ENCODE measurements at places on chromosomes 7 and 10.
A peak's percentile ranks its signal among the peaks of the same experiment; 100 is the strongest.

- no peak for DNase-seq
Measured at GRCh38 chr7:159078193-159078910, 66.3 kb downstream of the VIPR2 start.

- DNase-seq, result no peak
Measured at GRCh38 chr10:22824520-22824919, 103.3 kb upstream of the ARMC3 start.

GRCh38 chr7:151241755-151242096 lies 6.8 kb downstream of the SMARCD3 start:
- DNase-seq, result no peak

- no peak for DNase-seq
Measured at GRCh38 chr7:19899529-19899928, 126.1 kb upstream of the TMEM196 start.

GRCh38 chr7:44287488-44288380 lies 37.7 kb downstream of the CAMK2B start:
- DNase-seq, result no peak

DNA sequence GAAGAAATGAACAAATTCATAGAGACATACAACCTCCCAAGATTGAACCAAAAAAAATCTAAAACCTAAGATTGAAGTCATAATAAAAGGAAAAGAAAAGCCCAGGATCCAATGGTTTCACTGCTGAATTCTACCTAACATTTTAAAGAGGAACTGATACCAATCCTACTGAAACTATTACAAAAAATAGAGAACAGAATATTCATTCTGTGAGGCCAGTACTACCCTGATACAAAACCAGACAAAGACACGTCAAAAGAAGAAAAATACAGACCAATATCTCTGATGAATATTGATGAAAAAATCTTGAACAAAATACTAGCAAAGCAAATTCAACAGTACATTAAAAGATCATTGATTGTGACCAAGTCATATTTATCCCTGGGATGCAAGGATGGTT lies 128.5 kb upstream of the STEAP1 start:
- DNase-seq, result no peak

DNA sequence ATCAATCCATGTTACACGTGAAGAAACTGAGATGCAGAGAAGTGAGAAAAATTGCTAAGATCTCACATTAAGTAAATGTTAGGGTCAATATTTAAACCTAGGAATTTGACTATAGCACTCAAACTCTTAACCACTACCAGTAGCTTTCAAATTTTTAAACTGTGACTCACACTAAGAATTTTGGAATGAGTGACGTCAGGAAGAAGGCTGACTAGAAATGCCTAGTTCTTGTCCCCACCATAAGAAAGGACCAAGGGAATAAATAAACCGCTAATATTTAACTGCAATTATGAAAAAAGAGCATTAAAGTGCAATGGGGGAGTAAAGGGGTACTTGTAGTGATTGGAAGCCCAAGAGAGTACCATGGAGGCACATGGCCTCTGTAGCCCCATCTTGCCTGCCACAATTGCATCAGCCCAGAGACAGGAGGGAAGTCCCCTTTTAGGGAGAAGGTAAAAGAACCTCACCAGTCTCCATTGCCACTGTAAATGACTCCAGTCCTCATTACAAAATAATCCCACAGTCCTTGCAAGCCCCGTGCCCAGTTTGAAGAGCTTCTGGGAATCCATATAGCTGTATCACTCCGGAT lies 3.5 kb upstream of the AKR1B1 start:
- DNase-seq, result no peak

DNA sequence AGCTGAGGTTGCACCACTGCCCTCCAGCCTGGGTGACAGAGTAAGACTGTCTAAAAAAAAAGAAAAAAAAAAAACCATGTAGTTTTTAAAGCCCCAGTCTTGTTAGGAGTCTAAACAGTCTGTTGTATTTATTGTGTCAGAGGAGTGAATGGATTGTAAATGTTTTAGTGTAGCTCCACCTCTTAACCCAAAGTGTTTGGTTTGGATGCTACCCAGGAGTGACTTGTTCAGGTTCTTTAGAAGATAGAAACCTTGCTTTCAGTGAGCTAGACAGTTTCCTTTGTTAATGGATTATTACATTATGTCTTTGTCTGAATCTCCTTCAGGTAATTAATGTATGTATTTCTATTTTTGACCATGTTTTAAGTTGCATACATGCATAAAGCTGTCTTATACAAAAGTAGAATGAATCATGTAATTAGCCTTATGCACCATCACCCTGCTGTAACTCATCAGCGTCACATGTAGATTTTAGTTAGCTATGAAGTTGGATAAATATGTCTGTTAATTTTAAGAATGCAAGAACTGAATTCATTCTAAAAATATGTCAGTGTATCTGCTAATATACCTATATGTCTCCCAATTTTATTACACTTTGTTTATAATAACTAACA lies 97.7 kb downstream of the TAF3 start:
- no peak for DNase-seq

GRCh38 chr10:72086466-72087391 lies 1.6 kb downstream of the SPOCK2 start:
- peak; percentile 72 for DNase-seq

DNA sequence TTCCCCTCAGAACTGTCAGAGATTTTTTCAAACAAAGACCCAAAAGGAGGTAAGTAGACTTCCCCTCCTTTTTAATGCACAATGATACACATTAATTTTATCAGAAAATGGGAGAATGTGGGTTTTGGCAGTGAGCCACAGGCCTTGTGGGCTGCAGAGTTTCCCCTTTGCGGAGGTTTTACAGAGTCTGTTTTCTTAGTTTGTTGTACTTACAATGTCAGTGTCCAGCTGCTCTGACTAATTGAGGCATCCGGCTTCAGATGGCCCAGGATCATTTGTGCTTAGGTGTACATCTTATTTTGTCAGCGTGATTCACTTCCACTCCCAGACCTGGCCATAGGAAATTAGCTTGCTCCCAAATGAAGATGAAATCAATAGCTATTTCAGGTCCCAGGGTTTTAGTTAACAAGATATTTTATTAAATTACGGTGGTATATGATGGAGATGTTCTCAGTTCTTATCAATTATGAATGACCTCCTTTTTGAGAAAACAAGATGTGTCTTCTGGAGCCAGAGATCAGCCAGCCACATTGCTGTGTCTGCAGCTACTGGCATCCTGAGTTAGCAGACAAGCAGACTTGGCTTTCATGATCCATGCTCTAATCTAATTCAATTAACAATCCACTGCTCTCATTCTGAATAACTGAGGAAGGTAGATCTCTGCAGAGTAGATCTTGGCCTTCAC lies 1086.6 kb upstream of the SORCS1 start:
- DNase-seq, result no peak

DNA sequence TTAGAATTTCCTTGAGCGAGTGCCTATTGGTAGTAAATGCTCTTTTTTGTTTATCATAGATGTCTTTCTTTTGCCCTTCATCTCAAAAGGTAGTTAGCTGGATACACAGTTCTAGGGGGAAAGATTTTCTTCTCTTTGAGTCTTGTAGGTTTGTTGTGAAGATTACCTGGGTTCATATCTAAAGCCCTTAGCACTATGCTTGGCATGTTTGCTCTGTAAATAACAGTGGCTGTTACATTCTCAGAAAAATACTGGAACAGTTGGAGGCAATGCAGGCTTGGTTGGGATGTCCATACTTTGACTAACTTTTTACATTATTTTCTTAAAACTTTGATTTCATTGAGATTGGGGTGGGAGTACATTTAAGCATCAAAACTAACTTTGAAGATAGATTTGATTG lies 144.0 kb downstream of the AUTS2 start:
- DNase-seq, result no peak

DNA sequence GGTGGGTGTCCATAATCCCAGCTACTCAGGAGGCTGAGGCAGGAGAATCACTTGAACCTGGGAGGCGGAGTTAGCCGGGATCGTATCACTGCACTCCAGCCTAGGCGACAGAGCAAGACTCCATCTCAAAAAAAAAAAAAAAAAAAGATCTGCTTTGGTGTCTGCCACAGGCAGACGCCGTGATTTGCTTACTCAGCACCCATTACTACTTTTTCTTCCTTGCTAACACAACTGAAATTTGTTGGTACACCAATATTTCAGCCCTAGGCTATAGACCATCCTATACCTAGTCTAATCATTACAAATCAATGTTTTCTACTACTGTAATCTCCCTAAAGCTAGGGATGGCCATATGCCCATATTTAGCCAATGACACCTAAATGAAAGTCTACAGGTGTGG lies 53.5 kb upstream of the PARD3 start:
- DNase-seq, result no peak

DNA sequence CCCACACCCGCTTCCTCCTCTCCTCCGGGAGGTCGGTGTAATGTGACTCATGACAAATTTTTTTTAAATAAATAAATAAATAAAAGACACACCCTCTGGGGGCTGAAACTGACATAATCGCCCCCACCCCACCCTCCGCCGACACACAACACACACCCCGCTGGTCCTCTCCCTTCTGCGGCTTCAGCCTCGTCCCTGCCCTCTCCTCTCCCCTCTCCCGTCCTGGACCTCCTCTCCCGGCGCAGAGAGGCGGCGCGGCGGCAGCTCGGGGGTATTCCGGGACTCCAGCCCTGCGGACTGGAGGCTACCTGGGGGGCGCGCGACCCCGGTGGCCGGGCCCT lies 686 bp downstream of the ABI1 start:
- peak; percentile 43 for DNase-seq

DNA sequence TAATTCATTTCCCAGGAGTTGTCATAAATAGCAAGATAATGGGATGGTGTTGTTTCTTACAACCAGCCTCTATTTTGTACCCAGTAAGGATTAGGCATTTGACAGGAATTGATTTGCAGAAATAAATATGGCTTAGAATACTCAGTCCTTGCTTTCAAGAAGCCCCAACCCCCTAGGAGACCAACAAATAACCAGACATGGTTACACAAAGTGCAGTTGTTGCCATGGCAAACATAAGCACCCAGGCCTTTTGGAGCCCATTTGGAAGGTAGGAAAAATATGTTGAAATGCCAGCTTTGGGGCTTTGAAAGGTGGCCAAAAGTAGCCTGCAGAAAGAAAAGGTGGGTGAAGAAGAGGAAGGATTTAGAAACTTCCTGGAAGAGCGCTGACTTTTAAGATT lies 397.5 kb downstream of the CDC14C start:
- DNase-seq, result no peak

All from activated CD4-positive, alpha-beta T cell treated with anti-CD3 and anti-CD28 coated beads, Interleukin-2, amount 50 U/mL, for 1 hour (primary cell).